Activated CD8-positive, alpha-beta T cell treated with anti-CD3 and anti-CD28 coated beads for 36 hours (primary cell): ENCODE measurements at places on chromosomes 16 and 17.
A peak's percentile ranks its signal among the peaks of the same experiment; 100 is the strongest.

DNA sequence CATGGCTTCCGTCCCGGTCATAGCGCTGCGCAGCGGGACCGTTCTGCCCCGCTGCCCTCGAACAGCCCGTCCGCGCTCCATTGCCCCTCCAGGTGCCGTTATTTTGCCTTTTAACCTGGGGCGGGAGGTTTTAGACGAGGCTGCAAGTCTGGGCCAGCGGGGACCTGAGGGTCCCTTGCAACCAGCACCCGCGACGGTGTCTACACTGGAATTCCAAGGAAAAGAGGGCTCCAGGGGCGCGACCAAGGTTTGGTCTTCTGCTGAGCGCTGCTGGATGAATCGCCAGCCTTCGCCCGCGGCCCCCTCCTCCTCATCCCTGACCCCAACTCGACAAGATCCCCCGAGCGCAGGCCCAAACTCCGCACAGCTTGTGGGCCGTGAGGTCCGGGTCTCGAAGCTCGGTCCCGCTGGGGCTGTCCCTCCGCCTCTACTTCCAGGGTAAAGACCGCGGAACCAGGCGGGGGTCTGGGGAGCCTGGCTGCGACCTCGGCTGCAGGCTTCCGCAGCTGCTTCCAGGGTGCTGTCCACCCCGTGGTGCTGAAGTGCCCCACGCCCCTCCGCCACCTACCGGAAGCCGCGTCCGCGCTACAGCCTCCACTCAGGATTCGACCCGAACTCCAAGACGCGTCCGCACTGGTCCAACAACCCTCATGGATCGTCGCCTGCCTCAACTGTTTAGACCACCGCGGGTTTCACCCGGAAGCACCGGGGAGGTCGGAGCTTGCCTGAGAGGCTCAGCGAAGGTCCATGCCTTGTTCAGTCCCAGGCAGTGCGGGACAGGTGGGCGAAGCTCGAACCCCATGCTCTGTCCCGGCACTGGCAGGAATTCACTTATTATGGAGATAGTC is 10.1 kb upstream of the CA4 start:
- H3K4me1 ChIP-seq: peaks cover 25% of the 10 kb centered on the region
- no peak overlapping the region for H3K27ac ChIP-seq
- peaks cover 79% of the 10 kb centered on the region for H3K27me3 ChIP-seq
- no peak overlapping the region for H3K4me3 ChIP-seq
- DNase-seq: peak; percentile 71

GRCh38 chr16:31879937-31880321 is 6.3 kb downstream of the ZNF267 start:
- H3K27me3 ChIP-seq: no peaks in the 10 kb centered on the region
- peaks cover 94% of the 10 kb centered on the region for H3K36me3 ChIP-seq
- DNase-seq: no peak
- H3K4me1 ChIP-seq: peaks cover 83% of the 10 kb centered on the region

- no peaks in the 10 kb centered on the region for H3K36me3 ChIP-seq
- peaks cover 5% of the 10 kb centered on the region for H3K4me1 ChIP-seq
- DNase-seq: no peak
- H3K4me3 ChIP-seq: no peak overlapping the region
- H3K27me3 ChIP-seq: peaks cover 1% of the 10 kb centered on the region
- no peak overlapping the region for H3K27ac ChIP-seq
These were observed 80.8 kb downstream of the SPECC1 start for GRCh38 chr17:20089756-20090547.

DNA sequence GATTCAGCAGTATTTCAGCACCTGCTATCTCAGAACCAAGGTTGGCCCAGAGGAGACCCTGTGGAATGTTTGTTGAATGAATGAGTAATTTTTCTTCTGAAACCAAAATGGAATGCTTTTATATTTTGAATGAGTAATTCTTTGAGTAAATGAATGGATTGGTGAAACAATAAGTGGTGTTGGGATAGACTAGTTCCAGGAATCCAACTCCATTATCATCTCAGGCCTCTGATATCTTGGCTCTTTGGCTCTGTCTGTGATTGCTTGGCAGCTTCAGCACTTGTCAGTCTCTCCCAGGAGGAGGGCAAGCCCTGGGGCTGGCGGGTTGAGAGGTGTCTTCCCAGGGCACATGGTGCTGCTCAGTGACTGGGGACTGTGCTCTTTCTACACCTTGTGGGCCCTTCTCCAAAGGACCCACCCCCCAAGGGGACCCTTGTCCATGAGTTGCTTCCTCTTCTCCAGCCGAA is 284.4 kb upstream of the FOXF1 start:
- DNase-seq: no peak
- H3K4me1 ChIP-seq: no peaks in the 10 kb centered on the region
- no peaks in the 10 kb centered on the region for H3K36me3 ChIP-seq
- H3K4me3 ChIP-seq: no peak overlapping the region

- H3K4me3 ChIP-seq: no peak overlapping the region
- H3K27me3 ChIP-seq: no peaks in the 10 kb centered on the region
- H3K36me3 ChIP-seq: peaks cover 37% of the 10 kb centered on the region
- DNase-seq: no peak
- peaks cover 15% of the 10 kb centered on the region for H3K4me1 ChIP-seq
These were observed 8.7 kb downstream of the CAMTA2 start for GRCh38 chr17:4978726-4979125.

GRCh38 chr17:47388825-47389224 is 65.1 kb downstream of the EFCAB13 start:
- peaks cover 12% of the 10 kb centered on the region for H3K36me3 ChIP-seq
- no peak overlapping the region for H3K4me3 ChIP-seq
- no peaks in the 10 kb centered on the region for H3K27me3 ChIP-seq
- no peak for DNase-seq
- H3K27ac ChIP-seq: no peak overlapping the region

DNA sequence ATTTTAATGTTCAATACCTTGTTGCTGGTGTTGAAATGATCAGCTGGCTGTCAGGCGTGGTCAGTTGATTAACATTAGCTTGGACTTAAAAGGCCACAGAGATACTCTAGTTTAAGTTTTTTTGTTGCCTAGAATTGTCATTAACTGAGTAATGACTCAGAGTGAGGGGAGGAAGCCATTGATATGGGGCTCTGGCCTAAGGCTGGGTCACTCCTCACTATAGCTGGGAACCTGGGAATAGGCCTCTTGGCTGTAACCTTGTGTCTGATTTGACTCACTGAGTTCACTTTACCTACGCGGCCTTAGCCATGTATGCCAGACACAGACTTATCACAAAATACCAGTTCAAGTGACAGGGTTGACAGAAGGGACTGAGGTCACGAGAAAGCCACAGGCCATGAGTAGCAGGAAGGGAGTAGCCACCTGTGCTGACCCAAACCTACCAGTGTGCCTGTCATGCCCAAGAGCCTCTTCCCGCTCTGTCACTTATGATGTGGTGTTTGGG is 37.9 kb upstream of the ADCY7 start:
- peak; percentile 19 for DNase-seq
- no peaks in the 10 kb centered on the region for H3K27me3 ChIP-seq
- H3K4me1 ChIP-seq: peaks cover 9% of the 10 kb centered on the region

DNA sequence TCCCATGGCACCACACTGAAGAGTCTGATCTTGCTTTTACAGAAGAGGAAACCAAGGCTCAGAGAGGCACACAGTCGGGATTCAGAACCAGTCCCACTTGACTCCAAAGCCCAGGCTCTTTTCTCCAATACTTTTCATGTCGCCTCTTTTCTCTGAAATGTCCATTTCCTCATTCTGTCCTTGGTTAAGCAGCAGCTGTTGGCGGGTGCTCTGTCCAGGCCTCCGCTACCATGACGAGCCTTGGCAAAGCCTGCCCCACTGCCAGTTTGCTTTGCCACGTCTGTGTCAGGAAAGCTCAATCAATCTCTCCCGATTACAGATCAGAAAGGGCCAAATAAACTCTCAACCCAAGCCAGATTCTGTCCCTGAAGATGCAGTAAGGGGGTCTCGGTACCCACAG is 9.1 kb upstream of the CEP295NL start:
- H3K27ac ChIP-seq: no peak overlapping the region
- H3K4me3 ChIP-seq: no peak overlapping the region

GRCh38 chr16:78829280-78829679 is 729.8 kb downstream of the WWOX start:
- H3K36me3 ChIP-seq: no peaks in the 10 kb centered on the region
- no peaks in the 10 kb centered on the region for H3K4me1 ChIP-seq
- H3K27ac ChIP-seq: no peak overlapping the region
- H3K27me3 ChIP-seq: no peaks in the 10 kb centered on the region
- no peak overlapping the region for H3K4me3 ChIP-seq

DNA sequence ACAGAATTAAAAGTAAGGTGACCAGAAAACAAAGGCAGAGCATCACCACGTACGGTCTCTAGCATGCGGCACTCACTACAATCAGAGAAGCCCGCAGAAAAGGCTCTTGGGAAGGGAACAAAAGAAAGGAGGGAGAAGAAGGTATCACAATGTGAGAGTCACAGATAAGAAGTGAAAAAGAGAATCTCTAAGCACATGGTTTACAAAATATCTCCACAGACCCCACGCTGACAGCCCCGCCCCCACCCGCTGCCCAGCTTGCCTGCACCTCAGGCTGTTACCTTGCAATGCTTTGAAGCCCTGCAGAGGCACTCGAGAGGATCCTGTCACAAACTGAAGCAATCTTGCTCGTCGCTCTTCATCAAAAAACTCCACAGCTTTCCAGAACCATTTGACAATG is 40.5 kb downstream of the CEP95 start:
- H3K36me3 ChIP-seq: peaks cover 14% of the 10 kb centered on the region
- peak overlapping the region; percentile 25 for H3K27ac ChIP-seq
- H3K27me3 ChIP-seq: no peaks in the 10 kb centered on the region
- H3K4me1 ChIP-seq: no peaks in the 10 kb centered on the region
- DNase-seq: no peak

DNA sequence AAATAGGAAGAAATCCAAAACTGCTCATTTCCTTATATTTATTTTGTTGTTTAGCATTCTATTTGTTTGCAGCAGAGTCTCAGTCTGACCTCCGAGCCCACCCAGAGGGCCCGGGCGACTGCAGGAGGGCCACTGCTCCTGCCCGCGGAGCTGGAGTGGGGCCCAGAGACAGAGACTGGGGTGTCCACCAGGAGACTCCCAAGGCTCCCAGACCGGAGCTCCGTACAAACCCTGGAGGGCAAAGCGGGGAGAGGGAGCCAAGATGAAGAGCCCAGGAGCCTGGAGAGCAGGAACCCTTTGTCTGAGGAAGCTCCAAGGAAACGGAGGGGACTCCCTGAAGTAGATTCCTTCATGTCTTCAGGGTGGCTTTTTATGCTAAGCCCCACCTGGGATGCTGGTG is 57.9 kb downstream of the AXIN2 start:
- H3K4me1 ChIP-seq: no peaks in the 10 kb centered on the region
- H3K27ac ChIP-seq: no peak overlapping the region
- H3K36me3 ChIP-seq: no peaks in the 10 kb centered on the region

- no peaks in the 10 kb centered on the region for H3K4me1 ChIP-seq
- no peaks in the 10 kb centered on the region for H3K27me3 ChIP-seq
- H3K36me3 ChIP-seq: no peaks in the 10 kb centered on the region
- H3K27ac ChIP-seq: no peak overlapping the region
- H3K4me3 ChIP-seq: no peak overlapping the region
These were observed 234.0 kb downstream of the CNTNAP4 start for GRCh38 chr16:76511203-76511602.

DNA sequence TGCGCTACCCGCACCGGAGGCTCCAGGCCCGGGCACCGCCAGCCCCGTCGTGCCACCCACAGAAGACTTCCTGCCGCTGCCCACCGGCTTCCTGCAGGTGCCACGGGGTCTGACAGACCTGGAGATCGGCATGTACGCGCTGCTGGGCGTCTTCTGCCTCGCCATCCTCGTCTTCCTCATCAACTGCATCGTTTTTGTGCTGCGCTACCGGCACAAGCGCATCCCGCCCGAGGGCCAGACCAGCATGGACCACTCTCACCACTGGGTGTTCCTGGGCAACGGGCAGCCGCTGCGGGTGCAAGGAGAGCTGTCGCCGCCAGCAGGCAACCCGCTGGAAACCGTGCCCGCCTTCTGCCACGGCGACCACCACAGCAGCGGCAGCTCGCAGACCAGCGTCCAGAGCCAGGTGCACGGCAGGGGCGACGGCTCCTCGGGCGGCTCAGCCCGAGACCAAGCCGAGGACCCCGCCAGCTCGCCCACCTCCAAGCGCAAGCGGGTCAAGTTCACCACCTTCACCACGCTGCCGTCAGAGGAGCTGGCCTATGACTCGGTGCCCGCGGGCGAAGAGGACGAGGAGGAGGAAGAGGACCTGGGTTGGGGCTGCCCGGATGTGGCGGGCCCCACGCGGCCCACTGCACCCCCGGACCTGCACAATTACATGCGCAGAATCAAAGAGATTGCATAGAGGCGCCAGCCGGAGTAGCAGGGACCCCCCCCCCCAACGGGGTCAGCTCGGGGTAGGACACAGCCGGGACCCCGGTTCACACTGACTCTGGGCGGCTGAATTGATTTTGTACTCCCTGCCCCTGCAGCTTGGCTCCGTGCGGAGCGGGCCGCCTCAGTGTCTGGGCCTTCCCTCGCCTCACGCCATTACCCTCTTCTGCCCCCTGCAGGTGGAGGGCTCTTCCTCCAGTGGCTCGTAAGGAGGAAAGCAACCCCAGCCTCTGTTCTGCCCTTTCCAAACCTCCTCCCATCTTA is 58.5 kb downstream of the TMEM132E start:
- H3K36me3 ChIP-seq: no peaks in the 10 kb centered on the region
- H3K4me3 ChIP-seq: peak overlapping the region; percentile 66
- H3K27me3 ChIP-seq: peaks cover 3% of the 10 kb centered on the region

DNA sequence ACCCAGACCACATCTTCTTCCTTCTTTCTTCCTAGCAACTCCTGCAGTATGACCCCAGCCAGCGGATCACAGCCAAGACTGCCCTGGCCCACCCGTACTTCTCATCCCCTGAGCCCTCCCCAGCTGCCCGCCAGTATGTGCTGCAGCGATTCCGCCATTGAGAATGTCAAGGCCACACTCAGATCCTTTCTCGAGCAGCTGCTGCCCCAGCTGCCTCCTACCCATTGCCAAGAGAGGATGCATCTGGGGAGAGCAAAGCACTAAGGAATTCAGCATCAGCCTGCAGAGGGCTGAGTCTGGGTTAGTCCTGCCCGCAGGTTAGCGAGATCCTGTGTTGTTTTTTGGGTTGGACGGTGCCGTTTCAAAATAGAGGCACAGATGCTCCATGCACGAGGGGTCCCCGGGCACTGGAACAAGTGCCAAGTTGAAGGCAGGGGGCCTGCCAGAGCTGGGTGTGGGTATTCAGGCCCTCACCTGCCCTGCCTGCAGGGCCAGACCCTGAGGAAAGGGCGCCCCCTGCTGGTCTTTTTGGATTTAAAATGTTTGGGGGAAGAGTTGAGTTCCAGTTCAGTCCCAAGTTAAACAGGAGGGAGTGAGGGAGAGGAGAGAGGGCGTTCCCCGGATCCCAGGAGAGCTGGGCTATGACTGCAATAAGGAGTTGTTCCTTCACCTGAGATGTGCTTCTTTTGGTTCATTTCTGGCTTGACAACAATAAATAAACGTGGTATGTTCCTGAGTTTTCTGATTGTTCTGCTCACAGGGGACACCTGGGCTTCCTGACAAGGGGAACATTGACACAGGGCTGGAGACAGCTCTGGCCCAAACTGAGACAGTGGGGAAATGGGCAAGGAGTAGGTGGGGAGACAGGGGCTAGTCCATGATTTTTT is 4.9 kb downstream of the CDK3 start:
- no peaks in the 10 kb centered on the region for H3K4me1 ChIP-seq
- H3K27me3 ChIP-seq: no peaks in the 10 kb centered on the region
- H3K4me3 ChIP-seq: no peak overlapping the region
